ENCODE measurements at places on chromosomes 6 and 20.

DNA sequence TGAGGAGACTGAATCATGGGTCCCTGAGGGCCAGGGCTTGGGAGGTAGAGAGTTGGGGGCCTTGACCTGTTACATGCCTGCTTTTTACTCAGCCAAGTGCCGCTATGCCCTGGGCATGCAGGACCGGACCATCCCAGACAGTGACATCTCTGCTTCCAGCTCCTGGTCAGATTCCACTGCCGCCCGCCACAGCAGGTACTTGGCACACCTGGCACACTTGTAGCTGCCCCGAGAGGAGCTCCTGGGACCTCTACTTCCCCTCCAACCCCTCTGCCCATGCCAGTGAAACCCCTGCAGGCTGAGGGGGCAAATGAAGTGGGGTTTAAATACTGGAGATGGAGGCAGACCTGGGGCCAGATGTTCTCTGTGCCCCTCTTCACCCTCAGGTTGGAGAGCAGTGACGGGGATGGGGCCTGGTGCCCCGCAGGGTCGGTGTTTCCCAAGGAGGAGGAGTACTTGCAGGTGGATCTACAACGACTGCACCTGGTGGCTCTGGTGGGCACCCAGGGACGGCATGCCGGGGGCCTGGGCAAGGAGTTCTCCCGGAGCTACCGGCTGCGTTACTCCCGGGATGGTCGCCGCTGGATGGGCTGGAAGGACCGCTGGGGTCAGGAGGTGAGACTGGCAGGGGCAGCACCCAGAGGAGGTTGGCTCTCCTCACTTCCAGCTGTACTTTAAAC is 4.6 kb downstream of the DDR1 start:
- H3K27me3 ChIP-seq, result no peaks in the 10 kb centered on the region
- H3K4me3 ChIP-seq, result no peak overlapping the region
- no peak for DNase-seq
- no peaks in the 10 kb centered on the region for H3K36me3 ChIP-seq
- H3K27ac ChIP-seq, result peak overlapping the region; percentile 16
- peaks cover 8% of the 10 kb centered on the region for H3K4me1 ChIP-seq

DNA sequence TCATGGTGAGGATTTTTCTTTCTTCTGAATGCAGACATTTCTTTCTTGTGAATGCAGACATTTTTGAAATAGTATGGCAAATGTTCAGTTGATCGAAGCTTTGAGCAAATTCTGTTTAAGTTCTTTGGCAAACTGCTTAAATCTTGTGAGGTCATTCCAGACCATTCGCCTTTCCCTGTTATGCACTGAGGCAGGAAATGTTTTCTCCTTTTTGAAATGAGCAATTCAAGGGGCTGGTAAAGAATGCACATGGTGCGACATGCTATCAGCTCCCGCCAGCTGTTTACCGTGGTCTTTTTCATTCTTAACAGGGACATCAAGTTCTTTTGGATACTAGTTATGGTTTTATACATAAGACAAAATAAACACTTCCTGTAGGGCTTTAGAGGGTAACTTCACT is 112.0 kb upstream of the CCN2 start:
- DNase-seq, result no peak
- no peak overlapping the region for H3K4me3 ChIP-seq
- H3K36me3 ChIP-seq, result no peaks in the 10 kb centered on the region
- H3K27me3 ChIP-seq, result no peaks in the 10 kb centered on the region

- H3K27me3 ChIP-seq, result no peaks in the 10 kb centered on the region
- no peak overlapping the region for H3K4me3 ChIP-seq
- no peak for DNase-seq
- no peak overlapping the region for H3K27ac ChIP-seq
Observed at GRCh38 chr20:1819311-1820137, 75.7 kb upstream of the SIRPA start.

DNA sequence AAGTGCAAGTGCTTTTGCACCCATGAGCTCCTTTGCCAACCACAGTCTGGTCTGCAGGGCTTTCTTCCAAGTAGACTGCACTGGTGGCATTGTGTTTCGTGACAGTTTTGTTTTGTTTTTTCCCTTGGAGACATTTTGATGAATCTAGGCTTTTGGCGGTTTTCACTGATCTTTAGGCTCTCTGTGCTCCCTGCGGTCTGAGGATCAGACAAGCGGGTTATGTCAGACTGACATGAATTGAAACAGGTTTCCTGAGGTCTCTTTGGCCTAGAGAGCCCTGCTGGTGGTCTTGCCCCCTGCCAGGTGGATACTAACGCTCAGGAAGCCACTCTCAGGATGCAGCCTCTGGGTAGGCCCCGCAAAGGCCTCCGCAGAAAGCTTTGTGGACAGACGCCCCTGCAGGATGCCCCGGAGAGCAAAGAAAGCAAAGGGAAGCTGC is 555.4 kb upstream of the AGPAT4 start:
- H3K27me3 ChIP-seq, result no peaks in the 10 kb centered on the region
- no peak overlapping the region for H3K4me3 ChIP-seq
- no peaks in the 10 kb centered on the region for H3K36me3 ChIP-seq
- H3K4me1 ChIP-seq, result no peaks in the 10 kb centered on the region
- no peak for DNase-seq

DNA sequence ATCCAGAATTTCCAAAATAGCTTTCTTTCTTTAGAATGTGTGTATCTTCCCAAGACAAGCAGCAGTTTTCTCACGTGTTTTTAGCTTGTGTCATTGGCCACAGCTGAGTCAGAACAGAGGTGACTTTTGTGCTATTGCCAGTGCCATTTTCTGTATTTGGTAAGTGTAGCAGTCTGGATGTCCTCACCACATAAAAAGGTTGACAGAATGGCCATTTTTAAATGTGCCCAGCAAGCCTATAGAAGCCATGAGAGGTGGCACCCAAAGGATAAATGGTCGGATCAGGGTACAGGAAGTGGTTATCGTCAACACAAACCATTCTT is 269.5 kb upstream of the HSF2 start:
- H3K4me3 ChIP-seq, result no peak overlapping the region
- DNase-seq, result no peak
- no peak overlapping the region for H3K27ac ChIP-seq
- no peaks in the 10 kb centered on the region for H3K36me3 ChIP-seq
- H3K4me1 ChIP-seq, result no peaks in the 10 kb centered on the region
- H3K27me3 ChIP-seq, result no peaks in the 10 kb centered on the region

DNA sequence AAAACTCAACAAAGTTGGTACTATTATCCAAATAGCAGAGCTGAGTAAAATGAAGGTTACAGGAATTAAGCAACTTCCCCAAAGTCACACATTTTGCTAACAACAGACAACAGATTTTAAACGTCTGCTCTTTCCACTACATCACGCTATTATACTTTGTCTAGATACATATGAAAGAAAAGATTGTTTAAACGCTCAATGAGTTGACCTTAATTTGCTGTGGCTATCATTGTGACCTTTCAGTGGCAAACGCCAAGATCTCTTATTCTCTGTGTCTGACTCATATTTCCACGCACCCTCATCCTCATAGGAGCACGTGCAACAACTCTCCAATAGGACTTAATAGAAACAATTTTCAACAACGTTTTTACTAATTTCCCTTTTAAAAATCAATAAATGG is 540.1 kb downstream of the MAFB start:
- no peak for DNase-seq
- no peaks in the 10 kb centered on the region for H3K27me3 ChIP-seq
- no peak overlapping the region for H3K27ac ChIP-seq
- H3K4me3 ChIP-seq, result no peak overlapping the region
- H3K4me1 ChIP-seq, result no peaks in the 10 kb centered on the region

- no peak overlapping the region for H3K4me3 ChIP-seq
- DNase-seq, result no peak
- no peaks in the 10 kb centered on the region for H3K36me3 ChIP-seq
Observed at GRCh38 chr6:84560436-84561390, 203.7 kb downstream of the TBX18 start.

- DNase-seq, result no peak
- no peaks in the 10 kb centered on the region for H3K36me3 ChIP-seq
- H3K4me1 ChIP-seq, result no peaks in the 10 kb centered on the region
- H3K4me3 ChIP-seq, result no peak overlapping the region
Observed at GRCh38 chr6:90790696-90791095, 203.8 kb upstream of the MAP3K7 start.

Measured in uterus (tissue), 4 donors.